Kidney glomerular epithelial cell (primary cell): ENCODE measurements at places on chromosomes 12 and 14.

GRCh38 chr12:63400718-63401117, 249.7 kb upstream of the AVPR1A start:
- peak; percentile 70 for DNase-seq

DNA sequence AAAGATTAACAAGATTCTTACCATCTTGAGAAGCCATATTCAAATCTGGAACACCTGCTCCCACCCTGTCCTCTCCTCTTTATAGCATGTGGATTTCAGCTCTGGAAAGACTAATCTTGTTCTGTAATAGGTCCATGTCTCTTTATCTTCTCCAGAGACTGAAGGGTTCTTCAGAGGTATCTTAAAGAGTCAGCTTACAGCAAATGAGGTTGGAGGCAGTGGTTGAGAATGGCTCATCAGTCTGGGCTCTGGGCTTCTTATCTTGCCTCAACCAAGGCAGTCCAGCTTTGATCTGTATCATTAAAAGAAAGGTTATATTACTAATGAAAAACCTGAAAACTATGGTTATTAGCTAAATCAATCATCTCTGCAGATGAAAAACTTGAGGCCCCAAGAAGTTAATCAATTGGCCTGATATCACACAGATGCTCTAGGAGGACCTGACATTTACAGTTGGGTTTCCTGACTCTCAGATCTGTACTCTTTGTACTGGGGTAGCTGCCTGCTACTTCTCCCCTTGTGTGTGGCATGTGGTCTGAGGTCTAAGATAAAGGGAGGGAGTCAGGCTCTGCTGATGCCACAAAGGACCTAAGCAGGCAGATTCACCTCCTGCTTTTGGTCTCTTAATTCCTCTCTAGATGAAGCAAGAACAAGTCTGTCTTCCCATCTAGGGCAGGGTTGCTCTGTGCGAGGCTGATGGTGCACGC, 1.7 kb upstream of the AKAP6 start:
- DNase-seq, result no peak

DNA sequence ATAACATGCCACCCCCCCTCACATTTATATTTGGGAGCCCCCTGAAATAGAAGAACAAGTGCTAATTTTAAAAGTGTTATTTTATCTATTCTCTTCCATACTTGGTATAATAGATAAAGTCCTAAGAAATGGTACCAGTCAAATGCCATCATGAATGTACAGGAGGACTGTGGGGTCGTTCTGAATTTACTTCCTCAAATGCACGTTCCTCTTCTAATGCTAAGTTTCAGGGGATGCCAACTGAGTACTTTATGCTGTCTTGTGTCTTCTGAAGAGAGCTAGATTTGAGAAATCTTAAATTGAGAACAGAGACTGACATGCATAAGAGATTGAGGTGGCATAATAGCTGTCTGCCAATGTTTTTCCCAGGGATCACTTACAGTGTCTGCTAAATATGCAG, 59.0 kb downstream of the CFAP54 start:
- no peak for DNase-seq

DNA sequence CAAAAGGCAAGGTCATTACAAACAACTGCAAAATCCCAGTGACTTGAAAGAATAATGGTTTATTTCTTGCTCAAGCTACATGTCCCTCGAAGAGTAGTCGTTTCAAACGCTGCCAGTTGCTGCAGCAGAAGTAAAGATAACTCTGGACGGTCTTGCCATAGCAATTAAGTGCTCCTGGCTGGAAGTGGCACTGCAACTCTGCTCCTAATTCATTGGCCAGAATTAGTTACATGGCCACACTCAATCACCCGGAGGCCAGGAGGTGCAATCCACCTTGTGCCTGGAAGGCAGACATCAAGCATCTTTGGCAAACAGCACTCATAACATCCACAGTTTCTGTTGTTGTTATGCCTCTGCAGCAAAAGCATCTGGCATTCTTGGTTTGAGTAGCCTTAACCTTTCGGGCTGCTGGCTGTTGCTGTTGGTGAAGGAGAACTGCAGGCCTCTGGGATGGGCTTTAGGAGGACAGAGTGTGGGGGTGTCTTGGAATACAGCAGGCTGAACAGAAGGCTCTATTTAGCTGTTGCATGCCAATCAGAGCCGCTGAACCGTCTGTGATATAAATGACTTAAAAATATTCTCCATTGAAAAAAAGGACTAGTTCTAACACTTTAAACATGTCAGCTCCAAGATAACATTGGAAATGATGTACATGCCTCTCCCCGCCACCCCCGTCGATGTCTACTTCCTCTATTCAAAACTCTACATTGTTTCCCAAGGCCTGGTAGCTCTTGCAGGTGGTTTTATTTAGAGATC, 123.5 kb upstream of the DYRK2 start:
- no peak for DNase-seq

DNA sequence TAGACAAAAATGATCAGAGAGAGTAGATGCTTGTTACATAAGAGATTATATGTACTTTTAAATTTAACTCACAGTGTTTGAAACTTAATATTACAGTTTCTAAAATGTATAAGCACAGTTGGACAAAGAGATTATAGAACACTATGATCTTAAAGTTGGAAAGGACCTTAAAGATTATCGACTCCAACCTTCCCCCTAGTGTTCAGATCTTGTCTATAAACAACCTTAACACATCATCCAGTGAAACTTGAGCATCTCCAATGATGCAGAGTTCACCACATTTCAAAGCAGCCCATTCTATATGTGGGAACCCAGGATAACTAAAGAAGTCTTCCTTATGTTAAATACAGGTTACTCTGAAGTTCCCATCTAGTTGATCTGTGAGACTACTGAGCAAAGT, 480.8 kb downstream of the RMST start:
- DNase-seq, result no peak

DNA sequence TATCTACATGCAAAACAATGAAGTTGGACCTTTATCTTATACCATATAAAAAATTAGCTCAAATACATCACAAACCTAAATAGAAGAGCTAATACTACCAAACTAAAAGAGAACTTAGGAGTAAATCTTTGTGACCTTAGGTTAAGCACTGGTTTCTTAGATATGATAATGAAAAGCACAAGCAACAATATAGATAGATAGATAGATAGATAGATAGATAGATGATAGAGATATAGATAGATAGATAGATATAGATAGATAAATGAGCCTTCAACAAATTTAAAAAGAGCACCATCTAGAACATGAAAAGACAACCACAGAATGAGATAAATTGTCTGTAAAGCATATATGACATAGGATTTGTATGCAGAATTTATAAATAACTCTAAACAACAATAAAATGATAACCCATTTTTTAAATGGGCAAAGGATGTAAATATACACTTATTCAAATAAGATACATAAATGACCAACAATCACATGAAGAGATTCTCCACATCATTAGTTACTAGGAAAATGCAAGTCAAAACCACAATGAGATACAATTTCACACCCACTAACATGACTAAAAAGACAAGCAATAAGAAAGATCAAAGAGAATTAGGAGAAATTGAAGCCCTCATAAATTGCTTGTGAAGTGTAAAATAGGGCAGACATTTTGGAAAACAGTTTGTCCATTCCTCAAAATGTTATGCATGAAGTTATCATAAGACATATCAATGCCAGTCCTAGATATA, 293.7 kb downstream of the BTG1 start:
- DNase-seq, result no peak

- DNase-seq, result no peak
These were observed 6.5 kb downstream of the CTDSP2 start for GRCh38 chr12:57839996-57840395.

DNA sequence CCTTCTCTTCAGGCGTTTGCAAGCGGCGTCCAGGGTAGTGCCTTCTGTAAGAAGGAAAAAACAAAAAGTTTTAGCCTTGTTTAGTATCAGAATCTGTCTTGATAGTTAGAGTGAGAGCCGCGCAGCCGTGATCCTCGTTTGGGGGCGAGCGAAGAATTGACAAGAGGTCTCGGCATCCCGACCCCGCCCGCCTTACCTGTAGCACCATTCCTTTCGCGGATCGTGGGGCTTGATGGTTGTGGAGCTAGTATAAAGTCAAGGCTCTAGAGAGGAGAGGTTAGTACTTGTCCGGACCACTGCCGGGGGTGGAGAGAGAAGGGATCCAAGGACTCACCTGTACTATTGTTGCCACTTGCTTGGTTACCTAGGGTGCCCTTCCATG, 494 bp downstream of the TMTC3 start:
- DNase-seq, result no peak

- DNase-seq, result no peak
These were observed 293.7 kb upstream of the CLEC14A start for GRCh38 chr14:38549564-38549963.

GRCh38 chr12:85466890-85467289, 186.9 kb downstream of the ALX1 start:
- DNase-seq, result peak; percentile 2

- DNase-seq, result peak; percentile 27
These were observed 119.9 kb upstream of the PCED1B start for GRCh38 chr12:46959502-46959901.

GRCh38 chr14:54777395-54777794, 125.2 kb downstream of the GCH1 start:
- no peak for DNase-seq

DNA sequence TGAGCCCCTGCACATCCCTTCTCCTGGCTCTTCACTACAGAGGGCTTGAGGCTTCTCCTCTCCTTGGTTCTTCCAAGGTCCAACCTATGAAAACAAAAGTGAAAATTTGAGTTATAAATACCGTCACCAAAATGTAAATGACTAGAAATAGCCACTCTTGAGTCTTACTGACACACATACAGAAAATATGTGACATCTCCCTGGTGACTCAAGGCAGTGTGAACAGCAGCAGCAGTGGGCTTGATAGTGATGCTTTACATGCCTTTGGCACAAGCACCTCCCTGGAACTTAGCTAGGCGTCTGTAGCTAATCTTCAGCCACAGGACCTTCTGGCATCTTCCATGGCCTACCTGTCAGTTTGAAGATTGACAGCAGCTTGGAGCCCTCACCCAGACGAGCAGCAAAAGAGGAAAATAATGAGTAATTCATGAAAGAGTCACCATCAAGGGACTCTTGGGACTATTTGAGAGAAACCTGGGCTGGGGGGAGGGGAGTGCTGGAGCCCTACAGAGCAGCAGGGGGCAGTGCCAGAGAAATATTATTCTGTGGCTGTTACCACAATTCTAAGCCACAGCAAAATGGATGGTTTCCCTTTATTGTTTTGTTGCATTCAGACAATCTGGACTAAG, 158.0 kb downstream of the KCNK10 start:
- DNase-seq, result no peak

DNA sequence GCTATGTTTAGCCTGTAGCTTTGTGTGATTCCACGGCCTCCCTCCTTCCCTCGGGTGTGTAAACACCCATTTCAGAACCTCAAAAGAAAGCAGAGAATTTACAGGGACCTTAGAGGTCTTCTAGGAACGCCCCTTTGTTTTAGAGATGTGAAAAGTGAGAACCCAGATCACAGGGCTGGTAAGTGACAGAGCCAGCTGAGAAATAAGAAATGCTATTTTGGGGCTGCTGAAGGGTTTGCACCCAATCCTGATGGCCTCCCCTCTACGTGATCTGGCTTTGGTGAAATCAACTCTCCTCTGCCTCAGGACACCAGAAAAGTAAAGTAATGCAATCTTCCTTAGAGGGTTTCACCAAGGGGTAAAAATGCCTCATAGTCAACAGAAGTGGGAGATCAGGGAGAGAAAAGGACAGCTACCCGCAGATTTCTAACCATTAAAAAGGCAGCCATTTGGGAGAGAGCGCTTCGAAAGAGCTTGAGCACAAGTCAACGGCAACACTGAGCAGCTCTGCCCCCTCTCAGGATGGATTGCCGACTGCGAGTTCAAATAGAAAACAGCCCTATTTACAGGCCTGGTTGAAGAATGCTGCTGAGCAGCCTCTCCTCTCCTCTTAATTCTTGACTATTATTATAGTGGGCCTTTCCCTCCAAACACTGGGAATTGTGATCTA, 78.5 kb upstream of the RASSF3 start:
- DNase-seq, result no peak

DNA sequence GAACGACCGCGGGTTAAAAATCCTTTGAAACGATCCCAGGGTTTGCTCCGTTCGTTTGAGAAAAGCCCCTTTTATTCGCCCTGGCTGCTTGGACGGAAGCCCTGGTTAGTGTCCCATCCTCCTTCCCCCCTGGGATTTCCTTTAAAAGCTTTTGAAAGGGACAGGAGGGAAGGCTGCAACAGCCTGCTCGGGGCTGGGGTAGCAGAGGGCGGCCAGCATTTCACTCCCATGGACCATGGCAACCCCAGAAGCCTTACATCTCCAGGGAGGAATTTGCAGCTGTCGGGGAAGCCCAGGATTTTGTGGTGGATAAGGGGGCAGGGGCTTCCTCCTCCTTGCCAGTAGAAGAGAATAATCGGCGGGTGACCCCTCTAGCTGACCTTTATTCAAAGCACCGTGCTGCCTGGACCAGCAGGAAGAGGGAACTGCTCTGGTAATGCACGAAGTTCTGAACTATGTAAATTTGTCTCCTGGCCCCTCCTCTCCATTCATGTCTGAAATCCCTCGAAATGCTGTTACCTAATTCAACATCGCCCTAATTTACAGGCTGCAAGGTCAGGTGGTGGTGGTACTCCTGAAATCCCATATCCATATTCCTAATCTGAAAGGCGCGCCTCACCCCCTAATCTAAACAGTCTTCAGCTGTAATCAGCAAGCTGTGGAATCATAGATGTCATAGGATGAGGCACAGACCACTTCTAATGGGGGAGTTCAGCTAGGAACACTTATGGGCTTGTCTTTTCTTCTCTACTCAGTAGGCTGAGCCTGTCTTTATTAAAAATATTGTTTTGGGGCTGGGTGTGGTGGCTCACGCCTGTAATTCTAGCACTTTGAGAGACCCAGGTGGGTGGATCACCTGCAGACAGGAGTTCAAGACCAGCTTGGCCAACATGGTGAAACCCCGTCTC, 1.0 kb upstream of the CLIP1 start:
- peak; percentile 29 for DNase-seq

- DNase-seq, result no peak
These were observed 272.0 kb downstream of the RPAP3 start for GRCh38 chr12:47433876-47434275.

- DNase-seq, result no peak
These were observed 119.0 kb upstream of the ATP2B1 start for GRCh38 chr12:89827592-89827991.
